Activated naive CD4-positive, alpha-beta T cell (primary cell): ENCODE measurements at places on chromosomes 7 and 10.

DNA sequence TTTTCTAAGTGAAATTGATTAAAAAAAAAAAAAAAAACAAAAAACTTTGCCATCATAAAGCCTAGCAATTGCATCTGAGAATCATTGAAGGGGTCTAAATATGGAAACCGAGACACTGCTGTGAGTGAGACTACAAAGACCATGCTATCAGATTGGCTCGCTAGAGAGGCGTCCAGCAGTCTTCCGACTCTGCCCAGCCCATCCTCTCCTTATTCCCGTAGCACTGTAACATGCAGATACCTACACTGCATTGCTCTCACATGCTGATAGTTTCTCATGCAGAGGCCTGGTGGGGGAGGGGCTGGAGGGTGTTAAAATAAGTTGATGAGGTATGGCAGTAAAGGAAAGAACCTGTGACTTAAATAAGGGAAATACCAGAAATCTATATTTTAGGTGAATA is 130.7 kb downstream of the NRF1 start:
- DNase-seq = no peak

GRCh38 chr10:3330663-3331062 is 158.1 kb upstream of the PITRM1 start:
- DNase-seq = no peak

DNA sequence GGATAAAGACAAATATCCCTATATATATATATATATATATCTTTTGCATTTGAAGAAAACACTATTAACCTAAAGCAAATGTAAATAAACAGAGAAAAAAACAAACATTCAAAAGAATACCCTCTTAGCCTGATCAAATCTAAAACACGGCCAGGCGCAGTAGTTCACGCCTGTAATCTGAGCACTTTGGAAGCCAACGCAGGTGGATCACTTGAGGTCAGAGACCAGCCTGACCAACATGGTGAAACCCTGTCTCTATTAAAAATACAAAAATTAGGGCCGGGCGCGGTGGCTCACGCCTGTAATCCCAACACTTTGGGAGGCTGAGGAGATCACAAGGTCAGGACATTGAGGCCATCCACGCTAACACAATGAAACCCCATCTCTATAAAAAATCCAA is 9.2 kb downstream of the ANXA7 start:
- no peak for DNase-seq

DNA sequence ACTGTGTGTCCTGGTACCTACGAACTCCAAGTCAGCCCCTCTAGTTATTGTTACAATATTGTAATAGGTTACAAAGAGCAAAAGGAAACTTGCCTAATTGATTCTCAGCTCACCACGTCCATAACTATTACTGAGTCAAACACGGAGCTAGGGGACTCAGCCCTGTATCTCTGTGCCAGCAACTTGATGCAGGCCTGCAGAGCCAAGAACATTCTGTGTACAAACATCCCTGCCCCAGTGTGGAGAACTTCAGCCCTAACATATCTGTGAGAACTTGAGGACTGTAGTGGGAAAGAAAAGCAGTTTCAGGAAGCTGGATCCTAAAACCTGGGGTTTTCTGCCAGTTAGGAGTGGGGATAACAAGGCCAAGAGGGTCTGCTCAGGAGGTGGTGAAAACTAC is 114.9 kb upstream of the PRSS58 start:
- DNase-seq = no peak

DNA sequence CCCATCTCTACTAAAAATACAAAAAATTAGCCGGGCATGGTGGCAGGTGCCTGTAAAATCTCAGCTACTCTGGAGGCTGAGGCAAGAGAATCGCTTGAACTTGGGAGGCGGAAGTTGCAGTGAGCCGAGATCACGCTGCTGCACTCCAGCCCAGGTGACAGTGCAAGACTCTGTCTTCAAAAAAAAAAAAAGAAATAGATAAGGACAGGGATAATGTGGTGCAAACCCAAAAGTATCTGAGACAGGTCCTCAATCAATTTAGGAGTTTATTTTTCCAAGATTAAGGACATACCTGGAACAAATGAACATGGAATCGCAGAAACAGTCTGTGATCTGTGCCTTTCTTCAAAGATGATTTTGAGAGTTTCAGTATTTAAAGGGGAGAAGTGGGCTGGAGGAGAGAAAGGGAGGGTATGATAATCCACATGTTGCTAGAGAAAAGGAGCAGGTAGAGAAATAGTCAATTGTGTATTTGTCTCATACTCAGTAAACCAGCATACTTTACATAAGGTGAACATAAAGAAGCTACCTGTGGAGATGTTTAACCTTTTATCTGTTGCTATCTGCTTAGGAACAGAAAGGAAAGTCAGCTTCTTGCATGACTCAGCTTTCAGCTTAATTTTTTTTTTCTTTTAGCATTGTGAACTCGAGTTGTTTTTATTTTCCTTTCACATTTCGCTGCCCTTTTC is 4.9 kb upstream of the MTPN start:
- no peak for DNase-seq

DNA sequence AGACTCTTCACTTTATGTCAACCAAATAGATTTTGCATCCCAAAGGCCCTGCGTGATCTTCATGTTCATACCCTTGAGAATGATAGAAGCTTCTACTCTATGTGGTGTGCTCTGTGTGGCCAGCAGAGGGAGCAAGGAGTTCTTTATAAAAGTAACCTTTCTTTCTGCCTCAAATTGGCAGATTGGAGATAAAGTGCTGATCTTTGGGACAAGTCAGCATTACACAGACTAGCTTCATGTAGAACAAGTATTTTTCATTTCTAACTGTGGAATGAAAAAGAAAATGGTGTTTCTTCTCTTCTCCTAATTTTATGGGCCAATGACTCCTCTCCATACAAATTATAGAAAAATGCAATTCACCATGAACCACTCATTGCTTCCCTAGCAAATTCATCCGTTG is 1214.1 kb downstream of the SORCS1 start:
- DNase-seq = no peak

- DNase-seq = no peak
Measured at GRCh38 chr7:10192074-10192473, 781.6 kb upstream of the PHF14 start.

GRCh38 chr7:77459311-77459726 is 43.2 kb upstream of the GSAP start:
- no peak for DNase-seq

GRCh38 chr10:119483839-119484238 is 58.7 kb downstream of the RGS10 start:
- no peak for DNase-seq

DNA sequence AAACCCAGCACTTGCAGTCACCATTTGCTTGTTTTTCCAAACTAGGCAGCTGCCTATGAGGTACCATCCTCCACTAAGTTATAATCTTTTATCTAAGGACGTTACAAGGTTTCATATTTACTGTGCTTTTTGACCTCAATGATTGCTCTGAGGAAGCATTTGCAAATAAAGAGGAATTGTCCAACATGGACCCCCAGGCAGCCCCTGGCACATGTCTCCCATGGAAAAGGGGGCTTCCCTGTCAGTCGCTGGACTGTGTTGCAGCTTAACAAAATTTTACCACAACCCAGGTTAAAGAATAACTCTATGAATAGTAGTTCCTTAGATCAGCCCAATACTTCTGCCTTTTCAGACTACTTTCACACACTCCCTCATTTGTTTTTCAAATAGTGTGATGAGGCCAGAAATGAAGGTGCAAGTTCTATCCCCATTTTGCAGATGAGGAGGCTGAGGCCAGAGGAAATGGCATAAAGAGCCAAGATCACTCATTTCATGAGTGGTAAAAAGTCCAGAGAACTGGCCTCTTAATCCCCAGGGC is 52.8 kb upstream of the ZPBP start:
- no peak for DNase-seq

DNA sequence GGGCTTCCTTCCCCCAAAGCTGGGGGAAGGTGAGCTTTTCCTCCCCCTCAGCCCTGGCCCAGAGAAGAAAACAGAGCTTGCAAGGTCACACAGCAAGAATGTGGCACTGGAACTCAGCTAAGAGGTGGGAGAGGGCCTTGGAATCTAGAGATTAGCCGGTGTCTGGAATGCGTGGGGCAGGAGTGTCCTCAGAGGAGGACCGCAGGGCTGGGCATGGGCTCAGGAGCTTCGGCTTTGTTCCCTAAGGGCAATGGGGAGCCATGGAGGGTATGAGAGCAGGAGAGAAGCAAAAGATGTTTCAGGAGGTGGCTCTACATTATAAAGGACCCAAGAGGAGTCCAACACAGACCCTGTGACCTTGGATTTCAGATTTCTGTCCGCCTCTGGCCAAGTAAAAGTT is 127.2 kb upstream of the TNRC18 start:
- no peak for DNase-seq

GRCh38 chr10:88507404-88507803 is 75.7 kb downstream of the RNLS start:
- no peak for DNase-seq

- no peak for DNase-seq
Measured at GRCh38 chr7:152178405-152179058, 153.1 kb downstream of the GALNT11 start.

DNA sequence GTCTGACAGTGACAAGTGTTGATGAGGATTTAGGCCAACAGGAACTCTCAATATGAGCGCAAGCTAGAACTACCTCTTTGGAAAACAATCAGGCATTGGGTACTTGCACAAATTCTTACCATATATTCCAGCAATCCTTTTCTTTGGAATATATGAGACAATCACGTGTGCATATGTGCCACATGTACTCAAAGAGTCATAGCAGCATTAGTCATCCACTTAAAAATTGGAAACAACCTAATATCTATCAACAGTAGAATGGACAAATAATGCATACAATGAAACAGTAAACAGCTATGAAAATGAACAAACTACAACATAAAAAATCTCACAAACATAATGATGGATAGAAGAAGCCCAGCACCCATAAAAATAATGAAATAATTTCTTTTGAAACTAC is 179.7 kb downstream of the GLI3 start:
- DNase-seq = no peak

- no peak for DNase-seq
Measured at GRCh38 chr10:86848747-86849146, 92.3 kb downstream of the BMPR1A start.

- DNase-seq = no peak
Measured at GRCh38 chr7:83040484-83040883, 122.2 kb downstream of the PCLO start.

GRCh38 chr7:132577206-132578049 is 1.2 kb upstream of the PLXNA4 start:
- DNase-seq = no peak

GRCh38 chr10:92142512-92142911 is 148.4 kb downstream of the CPEB3 start:
- DNase-seq = no peak

GRCh38 chr7:2523461-2523936 is 3.9 kb downstream of the LFNG start:
- DNase-seq = no peak

DNA sequence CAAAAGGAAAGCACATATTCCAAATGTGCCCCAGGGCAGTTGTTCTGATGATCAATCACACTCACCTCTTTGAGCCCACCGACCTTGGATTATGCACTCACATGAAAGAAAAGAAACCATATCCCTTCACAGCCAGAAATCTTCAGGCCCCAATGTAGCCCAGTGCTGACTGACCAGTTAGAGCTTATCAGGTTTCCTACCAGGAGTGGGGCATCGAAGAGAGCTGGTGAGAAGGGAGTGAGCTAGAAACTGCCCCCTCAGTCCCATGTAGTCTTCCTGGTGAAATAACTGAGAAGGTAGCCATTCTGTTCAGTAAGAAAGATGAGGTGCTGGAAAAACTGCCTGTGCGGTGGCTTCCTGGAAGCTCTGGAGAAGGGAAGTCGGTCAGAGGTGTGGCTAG is 32.2 kb downstream of the NRCAM start:
- no peak for DNase-seq

GRCh38 chr10:1127629-1128028 is 71.4 kb downstream of the WDR37 start:
- DNase-seq = no peak

DNA sequence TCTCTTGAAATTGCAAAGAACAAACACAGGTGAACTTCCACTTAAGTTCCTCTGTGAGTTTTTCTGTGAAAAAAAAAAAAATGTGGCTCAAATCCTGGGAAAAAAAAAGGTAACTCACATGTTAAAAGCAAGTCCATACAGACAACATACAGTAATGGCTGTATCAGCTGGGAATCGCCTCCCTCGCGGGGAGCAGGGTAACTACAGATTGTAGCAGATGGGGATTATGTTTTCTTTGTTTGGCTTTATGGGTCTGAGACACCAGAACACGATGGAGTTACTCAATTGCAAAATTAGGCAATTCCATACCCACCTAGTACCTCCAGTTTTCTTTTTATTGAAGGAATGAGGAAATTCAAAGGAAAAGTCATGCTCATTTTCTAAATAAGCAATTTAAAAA is 42.3 kb downstream of the FEZF1 start:
- no peak for DNase-seq

GRCh38 chr10:65273115-65273514 is 1652.7 kb upstream of the LRRTM3 start:
- DNase-seq = no peak

GRCh38 chr10:111037858-111038257 is 39.0 kb upstream of the ADRA2A start:
- DNase-seq = no peak

DNA sequence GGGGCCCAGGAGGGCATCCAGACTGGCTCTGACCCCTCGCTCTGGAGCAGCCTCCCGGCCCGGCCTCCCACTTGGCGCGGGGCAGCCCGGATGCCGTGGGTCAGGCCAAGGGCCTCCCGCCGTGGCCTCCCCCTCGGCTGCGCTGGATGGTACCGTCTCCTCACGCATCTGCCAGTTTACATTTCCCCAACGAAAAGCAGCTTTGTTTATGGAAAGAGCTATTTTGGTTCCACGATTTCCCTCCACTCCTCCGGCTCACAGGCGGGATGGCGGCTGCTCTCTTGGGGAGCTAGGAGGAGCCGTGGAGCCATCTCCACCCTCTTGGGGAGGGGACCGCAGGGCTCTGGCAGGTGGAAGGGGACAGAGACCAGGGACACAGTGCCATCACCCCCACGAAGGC is 93.2 kb upstream of the MYL10 start:
- DNase-seq = no peak

DNA sequence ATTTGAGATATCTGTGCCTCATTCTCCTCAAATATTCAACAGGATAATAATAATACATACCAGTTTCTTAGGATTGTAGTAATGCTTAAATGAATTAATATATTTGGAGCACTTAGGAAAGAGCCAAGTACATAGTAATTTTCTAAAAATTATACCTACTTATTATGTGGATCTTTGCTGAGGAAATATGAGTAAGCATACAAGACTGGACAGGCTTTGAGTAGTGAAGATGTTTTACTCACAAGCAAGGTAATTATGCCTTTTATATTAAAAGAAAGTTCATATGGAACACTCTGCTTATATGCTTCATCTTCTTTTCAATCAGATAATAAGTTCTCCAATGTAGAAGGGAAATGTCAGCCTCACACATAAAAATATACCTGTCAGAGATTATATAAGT is 337.5 kb upstream of the KAT6B start:
- DNase-seq = no peak

GRCh38 chr7:28407651-28408050 is 4.7 kb upstream of the CREB5 start:
- no peak for DNase-seq
